ENCODE measurements at places on chromosomes 6 and 20.

GRCh38 chr6:41700463-41701347 is 34.7 kb downstream of the TFEB start:
- DNase-seq, result no peak

GRCh38 chr6:166989427-166990032 is 9.7 kb upstream of the CEP43 start:
- peak; percentile 18 for DNase-seq

DNA sequence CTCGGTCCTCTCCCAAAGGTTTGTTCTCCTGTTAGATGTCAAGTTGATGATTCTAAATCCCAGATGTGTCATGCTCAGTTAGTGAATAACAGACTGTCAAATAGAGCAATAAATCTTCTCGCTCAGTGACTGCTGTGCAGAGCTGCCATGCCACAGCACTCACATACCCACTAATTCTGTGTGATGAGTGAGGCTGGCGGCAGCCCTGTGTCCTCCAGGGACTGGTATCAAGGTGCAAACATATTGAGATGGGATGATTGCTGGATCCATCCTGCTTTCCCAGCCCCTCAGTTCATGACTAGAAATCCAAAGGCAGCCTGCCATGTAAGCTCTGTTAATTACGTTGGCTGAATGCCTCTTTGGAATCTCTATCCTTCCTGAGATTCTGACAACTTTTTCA is 103.9 kb downstream of the OLIG3 start:
- DNase-seq, result no peak

DNA sequence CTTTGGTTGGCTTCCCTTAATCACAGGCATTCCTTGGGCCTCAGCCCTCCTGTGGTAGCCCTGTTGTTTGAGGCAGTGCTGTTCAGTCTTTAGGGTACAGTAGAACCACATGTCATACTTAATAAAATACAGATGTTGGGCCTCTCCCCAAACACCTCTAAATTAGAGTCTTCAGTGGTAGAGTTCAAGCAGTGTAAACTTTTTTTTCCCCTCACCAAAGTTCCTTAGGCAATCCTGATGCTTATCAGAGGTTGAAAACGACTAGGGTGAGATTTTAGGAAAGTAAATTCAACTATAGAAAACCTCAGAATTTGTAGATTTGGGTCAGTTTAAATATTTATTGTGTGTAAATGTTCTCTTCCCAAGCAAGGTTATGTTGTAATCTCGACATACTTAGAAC is 44.6 kb downstream of the BLTP3A start:
- no peak for DNase-seq

DNA sequence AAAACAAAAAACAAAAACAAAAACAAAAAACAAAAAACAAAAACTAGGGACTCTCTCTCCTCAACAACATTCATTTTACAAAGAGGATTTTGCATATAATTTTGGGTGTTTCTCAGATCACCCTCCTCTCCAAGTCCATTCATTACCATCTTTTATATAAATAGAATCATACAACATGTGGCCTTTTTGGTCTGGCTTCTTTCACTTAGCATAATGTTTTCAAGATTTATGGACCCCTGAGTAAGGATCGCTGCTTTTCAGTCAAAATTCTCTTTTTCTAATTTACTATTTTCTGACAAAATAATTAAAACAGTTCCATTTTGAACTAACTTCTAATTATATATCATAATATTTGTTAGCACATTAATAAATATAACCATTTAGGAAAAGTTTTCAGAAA is 94.8 kb downstream of the UBE3D start:
- no peak for DNase-seq

- no peak for DNase-seq
Observed at GRCh38 chr20:7930343-7930742, 9.9 kb downstream of the HAO1 start.

- no peak for DNase-seq
Observed at GRCh38 chr20:33303595-33303994, 20.6 kb downstream of the BPIFB1 start.

- DNase-seq, result no peak
Observed at GRCh38 chr6:6244624-6245023, 75.8 kb downstream of the F13A1 start.

DNA sequence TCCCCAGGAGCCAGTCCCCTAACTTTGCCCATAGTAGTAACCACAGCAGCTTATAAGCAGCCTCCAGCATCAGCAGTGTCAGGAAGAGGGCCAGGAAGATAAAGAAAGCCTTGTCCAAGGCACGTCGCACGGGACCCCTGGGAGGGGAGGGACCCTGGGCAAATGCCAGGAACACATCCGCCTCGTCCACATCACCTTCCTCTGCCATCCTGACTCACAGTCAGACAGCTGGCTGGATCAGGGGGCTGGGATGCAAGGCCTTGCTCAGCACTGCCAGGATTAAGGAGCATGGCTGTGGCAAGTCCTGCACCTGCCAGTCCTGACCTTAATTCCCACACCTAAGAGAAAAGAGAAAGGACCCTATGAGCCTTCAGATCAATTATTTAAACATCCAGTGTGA is 11.5 kb upstream of the ZBTB22 start:
- DNase-seq, result no peak

DNA sequence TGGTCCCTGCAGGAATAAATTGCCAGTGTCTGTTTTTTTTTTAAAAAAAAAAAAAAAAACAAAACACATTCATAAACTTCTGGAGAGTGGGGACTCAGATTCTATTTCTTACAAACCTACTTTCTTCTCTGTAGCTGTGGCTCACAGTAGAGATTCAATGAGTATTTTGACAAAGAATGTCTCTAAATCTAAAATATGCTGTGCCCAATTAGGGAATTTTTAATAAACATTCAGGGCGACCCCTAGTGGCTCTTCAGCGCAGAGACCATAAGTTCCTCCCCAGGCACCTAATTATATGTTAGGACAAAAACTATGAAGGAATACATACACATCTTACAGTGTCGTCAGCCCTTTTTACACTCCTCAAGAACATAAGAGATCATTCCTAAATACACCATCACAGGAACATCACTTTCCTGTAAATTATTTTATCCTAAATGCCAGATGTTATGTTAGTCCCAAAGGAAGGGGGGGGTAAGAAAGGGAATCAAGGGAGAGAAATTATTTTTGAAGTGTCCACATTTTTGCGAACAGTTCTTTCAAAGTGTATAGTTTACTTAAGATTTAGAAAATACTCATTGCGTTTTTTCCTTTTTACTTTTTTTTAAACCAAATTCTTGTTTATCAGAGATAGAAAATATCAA is 21.8 kb upstream of the NAA20 start:
- DNase-seq, result no peak

DNA sequence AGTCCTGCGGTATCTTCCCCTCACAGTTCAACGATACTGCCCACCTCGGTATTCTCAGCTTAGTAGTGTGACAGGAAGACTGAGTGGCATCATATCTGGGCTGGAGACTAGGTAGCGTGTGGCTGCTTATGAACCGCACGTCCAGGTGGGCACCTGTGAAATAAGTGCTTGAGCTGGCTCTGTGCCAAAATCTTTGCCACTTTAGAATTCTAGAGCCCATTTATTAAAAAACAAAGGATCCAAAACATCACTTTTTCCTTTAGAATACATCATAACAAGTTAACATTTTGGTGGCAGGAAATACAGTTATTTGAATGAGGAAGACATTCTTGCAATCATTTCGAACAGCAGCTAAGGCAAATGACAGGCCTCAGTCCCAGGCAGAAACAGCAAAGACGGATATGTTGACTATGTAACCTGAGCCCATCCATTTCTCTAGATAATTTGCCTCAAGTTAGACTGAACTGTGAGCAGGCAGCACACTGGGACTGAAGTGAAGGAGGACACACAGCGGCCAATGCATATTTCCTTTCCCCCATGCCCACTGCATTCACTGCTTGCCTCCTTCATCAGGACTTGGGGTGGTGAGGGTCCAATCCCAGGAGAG is 136.6 kb downstream of the GMDS start:
- DNase-seq, result no peak

GRCh38 chr6:14770572-14770971 is 475.3 kb upstream of the JARID2 start:
- no peak for DNase-seq

- no peak for DNase-seq
Observed at GRCh38 chr6:56050530-56051201, 175.3 kb upstream of the BMP5 start.

DNA sequence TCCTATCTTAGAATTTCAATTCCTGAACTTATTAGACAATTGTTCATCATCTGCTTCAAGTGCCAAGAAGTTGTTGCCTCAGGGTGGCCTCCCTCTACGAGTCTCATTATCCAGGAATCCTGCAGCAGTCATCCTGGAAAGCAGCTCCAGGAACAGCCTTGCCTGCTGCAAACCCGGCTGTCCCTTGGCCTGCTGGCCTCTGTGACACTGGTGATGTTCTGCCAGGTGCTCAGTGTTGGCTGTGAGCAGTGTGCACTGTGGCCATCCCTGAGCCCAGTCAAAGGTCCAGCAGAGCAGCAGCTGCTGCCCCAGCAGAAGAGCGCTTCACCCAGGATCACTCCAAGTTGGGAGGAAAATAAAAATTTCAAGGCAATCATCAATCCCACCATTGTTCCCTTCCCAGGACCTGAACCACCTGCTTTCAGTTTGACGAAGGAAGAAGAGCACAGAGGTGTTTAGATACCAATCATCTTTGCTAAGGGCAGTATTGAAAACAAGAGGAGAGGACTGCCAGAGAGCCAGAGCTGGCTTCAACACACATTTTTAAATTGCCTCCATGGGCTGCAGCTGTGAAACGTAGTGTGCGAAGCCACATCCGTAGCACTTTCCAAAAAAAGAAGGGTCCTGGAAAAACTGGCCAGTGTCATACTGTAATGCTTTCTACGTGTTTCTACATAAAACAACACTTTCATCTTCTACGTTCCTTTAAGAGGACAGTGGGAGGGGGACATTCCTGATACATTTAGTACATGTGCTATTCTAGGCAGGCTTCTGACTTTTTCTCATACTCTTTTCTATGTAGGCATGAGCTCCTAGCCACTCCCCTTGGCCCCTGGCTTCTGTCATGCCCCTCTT is 7.2 kb upstream of the FAM50B start:
- DNase-seq, result no peak

GRCh38 chr6:20024978-20025377 is 187.3 kb downstream of the MBOAT1 start:
- DNase-seq, result no peak

GRCh38 chr20:46995561-46996142 is 101.0 kb downstream of the EYA2 start:
- DNase-seq, result no peak

GRCh38 chr6:129191235-129191634 is 308.3 kb downstream of the LAMA2 start:
- no peak for DNase-seq
